T-helper 2 cell treated with Interferon-gamma antibody and Interleukin-4, amounts not matched to agents 5 μg/mL and 100 μg/mL, for 36 hours (primary cell): ENCODE measurements at places on chromosomes 11 and 22.

GRCh38 chr11:74685905-74686304 lies 45.3 kb downstream of the CHRDL2 start:
- H3K27me3 ChIP-seq, result peaks cover 26% of the 10 kb centered on the region
- H3K36me3 ChIP-seq, result no peaks in the 10 kb centered on the region
- no peak for DNase-seq
- no peak overlapping the region for H3K4me3 ChIP-seq
- H3K4me1 ChIP-seq, result no peaks in the 10 kb centered on the region

- no peak for DNase-seq
- no peaks in the 10 kb centered on the region for H3K27me3 ChIP-seq
- H3K4me3 ChIP-seq, result no peak overlapping the region
- peaks cover 72% of the 10 kb centered on the region for H3K36me3 ChIP-seq
Observed at GRCh38 chr11:57414612-57415212, 12.2 kb downstream of the SLC43A3 start.

DNA sequence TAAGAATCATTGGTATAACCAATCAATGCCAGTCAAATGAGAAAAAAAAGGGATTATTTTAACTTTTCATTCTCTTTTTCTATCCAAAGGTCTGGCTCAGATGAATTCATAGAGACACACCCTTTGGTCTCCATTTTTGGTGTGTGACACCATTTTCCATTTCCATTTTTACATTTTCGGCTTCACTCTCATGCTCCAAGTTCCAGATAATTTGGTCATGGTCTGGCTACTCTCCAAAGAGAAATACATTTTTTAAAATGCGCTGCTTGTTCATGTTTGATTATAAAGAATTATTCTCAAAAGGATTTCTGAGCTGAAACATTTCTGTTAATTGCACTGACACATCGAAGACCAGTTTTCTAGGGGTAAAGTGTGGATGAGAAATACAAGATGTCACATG lies 51.6 kb upstream of the FIBIN start:
- DNase-seq, result no peak
- no peak overlapping the region for H3K4me3 ChIP-seq
- H3K4me1 ChIP-seq, result no peaks in the 10 kb centered on the region

- peaks cover 7% of the 10 kb centered on the region for H3K36me3 ChIP-seq
- H3K4me1 ChIP-seq, result no peaks in the 10 kb centered on the region
- peak; percentile 6 for DNase-seq
- no peak overlapping the region for H3K27ac ChIP-seq
- H3K27me3 ChIP-seq, result no peaks in the 10 kb centered on the region
Observed at GRCh38 chr22:25172153-25172552, 27.5 kb upstream of the CRYBB3 start.

GRCh38 chr11:58004664-58005063 lies 19.0 kb upstream of the OR9Q1 start:
- H3K4me3 ChIP-seq, result no peak overlapping the region
- H3K27ac ChIP-seq, result no peak overlapping the region
- H3K36me3 ChIP-seq, result no peaks in the 10 kb centered on the region

GRCh38 chr11:103047837-103048236 lies 44.1 kb downstream of the DCUN1D5 start:
- DNase-seq, result no peak
- peaks cover 11% of the 10 kb centered on the region for H3K27me3 ChIP-seq
- no peak overlapping the region for H3K27ac ChIP-seq

DNA sequence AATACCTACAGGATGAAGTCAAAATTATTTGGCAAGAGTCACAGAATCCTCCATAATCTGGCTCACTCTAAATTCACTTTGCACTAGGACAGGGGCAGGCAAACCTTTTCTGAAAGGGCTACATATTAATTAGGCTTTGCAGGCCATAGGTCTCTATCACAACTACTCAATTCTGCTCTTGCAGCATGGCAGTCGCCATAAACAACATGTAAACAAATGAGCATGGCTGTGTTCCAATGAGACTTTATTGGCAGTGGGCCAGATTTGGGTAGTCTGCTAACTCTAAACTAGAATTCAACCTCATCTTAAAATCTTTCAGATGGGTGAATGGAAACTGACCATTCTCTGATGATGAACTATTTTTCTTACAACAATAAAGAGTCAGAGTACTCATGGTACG lies 5.8 kb downstream of the THRSP start:
- peaks cover 2% of the 10 kb centered on the region for H3K4me1 ChIP-seq
- H3K4me3 ChIP-seq, result no peak overlapping the region
- H3K27ac ChIP-seq, result no peak overlapping the region
- DNase-seq, result no peak
- peaks cover 39% of the 10 kb centered on the region for H3K36me3 ChIP-seq

DNA sequence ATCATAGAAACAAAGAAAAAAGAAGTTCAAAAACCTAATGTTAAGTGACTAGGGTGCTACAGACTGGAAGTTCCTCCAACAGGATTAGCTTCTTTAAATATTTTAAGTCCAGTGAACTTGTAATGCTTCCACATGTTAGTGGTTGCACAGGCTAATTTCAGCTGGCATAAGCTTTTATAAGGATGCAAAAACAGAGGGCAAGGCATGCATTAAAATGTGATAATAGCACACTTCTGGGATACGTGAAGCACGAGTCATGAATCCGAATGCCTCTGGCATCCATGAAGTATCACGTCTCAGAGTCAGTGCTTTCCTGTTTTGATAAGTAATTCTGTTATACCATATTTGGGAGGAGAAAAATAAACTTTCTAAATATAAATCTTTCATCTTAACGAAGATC lies 106.8 kb downstream of the DCDC1 start:
- no peaks in the 10 kb centered on the region for H3K27me3 ChIP-seq
- H3K4me3 ChIP-seq, result no peak overlapping the region

DNA sequence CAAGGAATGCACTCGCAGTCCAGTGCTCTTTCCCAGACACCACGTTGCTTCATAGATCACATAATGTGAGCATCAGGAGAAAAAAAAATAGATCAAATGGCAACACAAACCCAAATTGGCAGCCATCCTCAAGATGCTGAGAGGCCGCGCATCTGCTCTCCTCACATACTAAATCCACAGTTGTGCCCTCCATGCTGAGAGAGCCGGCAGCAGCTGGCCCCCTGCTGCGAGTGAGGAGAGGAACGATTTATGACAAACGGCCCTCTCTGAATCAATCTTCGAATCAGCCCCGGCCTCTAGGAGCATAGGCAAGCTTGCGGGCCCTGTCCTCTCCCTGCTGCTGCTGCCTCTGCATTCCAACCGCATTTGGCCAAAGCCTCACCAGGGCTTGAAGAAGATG lies 159.9 kb upstream of the TENM4 start:
- no peak for DNase-seq
- no peak overlapping the region for H3K4me3 ChIP-seq
- no peaks in the 10 kb centered on the region for H3K36me3 ChIP-seq
- H3K27me3 ChIP-seq, result no peaks in the 10 kb centered on the region
- H3K27ac ChIP-seq, result no peak overlapping the region

GRCh38 chr11:58179648-58180047 lies 9.2 kb upstream of the OR9Q2 start:
- no peaks in the 10 kb centered on the region for H3K27me3 ChIP-seq
- no peaks in the 10 kb centered on the region for H3K36me3 ChIP-seq
- no peak overlapping the region for H3K4me3 ChIP-seq
- no peak overlapping the region for H3K27ac ChIP-seq
- DNase-seq, result no peak

- no peak for DNase-seq
- H3K27ac ChIP-seq, result no peak overlapping the region
- no peaks in the 10 kb centered on the region for H3K4me1 ChIP-seq
- peaks cover 16% of the 10 kb centered on the region for H3K27me3 ChIP-seq
Observed at GRCh38 chr11:19080579-19080993, 20.1 kb upstream of the MRGPRX2 start.

- peaks cover 5% of the 10 kb centered on the region for H3K36me3 ChIP-seq
- no peak overlapping the region for H3K4me3 ChIP-seq
- no peak overlapping the region for H3K27ac ChIP-seq
- DNase-seq, result no peak
- H3K27me3 ChIP-seq, result no peaks in the 10 kb centered on the region
- peaks cover 4% of the 10 kb centered on the region for H3K4me1 ChIP-seq
Observed at GRCh38 chr11:117333917-117334316, 6.3 kb downstream of the CEP164 start.

GRCh38 chr11:69562816-69563215 lies 78.1 kb upstream of the CCND1 start:
- H3K4me3 ChIP-seq, result no peak overlapping the region
- H3K36me3 ChIP-seq, result no peaks in the 10 kb centered on the region

- DNase-seq, result no peak
- H3K36me3 ChIP-seq, result no peaks in the 10 kb centered on the region
- H3K27me3 ChIP-seq, result peaks cover 68% of the 10 kb centered on the region
- peaks cover 18% of the 10 kb centered on the region for H3K4me1 ChIP-seq
- H3K27ac ChIP-seq, result no peak overlapping the region
Observed at GRCh38 chr11:114116357-114116756, 56.8 kb downstream of the ZBTB16 start.

DNA sequence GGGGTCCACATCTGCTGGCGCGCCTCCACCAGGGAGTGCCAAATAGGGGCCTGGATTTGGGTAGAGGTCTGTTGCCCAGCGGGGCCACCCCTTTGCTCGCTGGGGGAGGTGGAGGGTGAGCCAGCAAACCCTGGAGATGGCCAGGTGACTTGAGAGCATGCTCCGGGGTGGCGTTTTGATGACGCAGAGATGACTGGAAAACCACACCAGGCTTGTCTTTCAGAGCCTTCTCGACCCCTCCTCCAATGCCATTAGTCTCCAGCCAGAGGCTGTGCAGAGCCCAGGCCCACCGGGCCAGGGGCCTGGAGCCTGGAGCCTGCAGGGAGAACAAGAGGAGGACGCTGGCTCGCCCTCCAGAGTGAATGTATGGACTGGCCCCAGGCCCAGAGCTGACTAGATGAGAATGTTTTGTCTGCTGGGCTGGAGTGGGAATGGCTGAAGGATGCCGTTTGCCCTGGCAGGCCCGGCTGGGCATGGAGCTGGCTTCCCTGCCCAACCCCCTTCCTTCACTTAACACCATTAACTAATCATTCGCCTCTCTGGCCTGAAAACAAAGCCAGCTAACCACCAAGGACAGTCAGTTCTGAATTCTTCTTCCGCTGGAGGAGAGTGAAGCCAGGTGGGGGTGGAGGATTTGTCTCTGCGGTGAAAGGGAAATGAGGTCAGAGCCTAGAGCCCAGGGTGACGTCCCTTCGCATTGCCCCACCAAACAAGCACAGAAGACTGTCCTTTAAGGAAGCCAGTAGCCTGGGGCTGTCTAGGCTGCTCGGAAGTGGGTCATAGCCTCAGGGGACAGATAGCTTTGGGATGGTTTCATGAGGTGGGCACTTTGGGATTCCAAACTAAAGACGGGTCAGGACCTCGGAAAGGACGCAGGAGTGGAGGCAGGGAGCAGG lies 1.6 kb upstream of the MCAM start:
- peaks cover 37% of the 10 kb centered on the region for H3K27me3 ChIP-seq
- peak overlapping the region; percentile 30 for H3K4me3 ChIP-seq
- H3K4me1 ChIP-seq, result peaks cover 25% of the 10 kb centered on the region
- no peak for DNase-seq
- H3K36me3 ChIP-seq, result no peaks in the 10 kb centered on the region

GRCh38 chr11:99376463-99376862 lies 355.7 kb downstream of the CNTN5 start:
- DNase-seq, result no peak
- no peaks in the 10 kb centered on the region for H3K27me3 ChIP-seq
- H3K27ac ChIP-seq, result no peak overlapping the region
- H3K4me3 ChIP-seq, result no peak overlapping the region
- no peaks in the 10 kb centered on the region for H3K36me3 ChIP-seq
